ENCODE measurements at places on chromosomes 2 and 18. TPM values are rescaled to one million over a fixed set of nuclear protein-coding genes. Genes with fewer than 3 reads are reported as not detected.

The TUBA4A gene
- 7.7 TPM for total RNA-seq

The TUBB8B gene
- total RNA-seq = not detected

The COL6A3 gene
- 1,525 TPM for total RNA-seq

The MFSD2B gene
- 0.17 TPM for total RNA-seq

The POTEI gene
- not detected for total RNA-seq

The SERPINB7 gene
- total RNA-seq = 3.0 TPM

The GPR35 gene
- total RNA-seq = 1.2 TPM

DNA sequence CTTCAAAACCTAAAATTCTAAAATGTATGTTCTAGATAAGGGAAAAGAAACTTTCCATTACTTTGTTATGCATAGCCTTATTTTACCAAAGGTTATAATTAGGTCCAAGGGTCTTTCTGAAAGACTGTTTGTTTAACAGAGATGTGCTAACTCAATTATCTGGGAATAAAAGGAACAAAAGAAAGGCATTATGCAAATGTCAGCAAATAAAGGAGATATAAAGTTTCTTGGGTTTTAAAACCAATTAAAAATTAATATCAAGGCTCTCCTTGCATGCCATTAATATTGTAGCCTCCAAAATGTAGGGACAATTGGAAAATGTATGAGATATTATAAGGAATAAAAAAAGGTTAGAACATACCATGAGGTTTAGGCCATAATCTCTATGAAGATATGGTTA lies 87.8 kb upstream of the DOCK10 start:
- DNase-seq = no peak

- DNase-seq = no peak
Observed at GRCh38 chr18:56568986-56569385, 69.4 kb downstream of the TXNL1 start.

DNA sequence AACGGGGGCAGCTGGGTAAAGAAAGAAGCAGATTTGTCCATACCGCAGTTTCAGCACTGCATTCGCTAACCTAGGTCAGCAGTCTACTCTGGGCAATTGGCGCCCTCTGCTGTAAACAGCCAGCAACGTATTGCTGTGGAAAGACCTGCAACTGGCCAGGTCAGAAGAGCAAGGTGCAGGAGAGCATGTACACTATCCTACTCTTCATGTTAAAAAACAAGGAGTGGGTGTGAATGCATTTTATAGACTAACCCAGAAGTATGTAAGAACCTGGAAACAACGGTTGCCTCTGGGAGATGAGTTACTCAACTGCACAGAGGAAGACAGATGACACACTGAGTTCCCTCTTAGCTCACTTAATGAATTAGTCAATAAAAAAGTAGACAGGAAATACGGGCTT lies 6.2 kb downstream of the MRPS5 start:
- peak; percentile 54 for DNase-seq

GRCh38 chr2:232984451-232985207 lies 28.4 kb downstream of the NGEF start:
- DNase-seq = no peak

DNA sequence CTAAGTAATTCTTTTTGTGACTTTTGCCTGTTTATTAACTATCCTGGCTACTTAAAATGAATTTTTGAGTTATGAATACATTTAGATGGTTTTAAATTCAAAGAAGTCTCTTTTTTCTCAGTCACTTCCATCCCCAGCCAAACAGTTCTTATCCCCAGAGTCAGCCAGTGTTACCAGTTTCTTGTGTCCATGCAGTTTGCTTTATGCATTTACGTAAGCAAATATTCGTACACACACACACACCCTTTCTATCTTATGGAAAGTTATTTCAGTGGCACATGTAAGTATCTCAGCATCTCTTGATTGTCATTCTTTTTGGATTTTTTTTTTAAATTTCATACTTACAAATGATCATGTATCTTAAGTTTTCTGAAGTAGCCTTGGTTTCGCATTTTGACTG lies 113.2 kb downstream of the NEDD4L start:
- no peak for DNase-seq

DNA sequence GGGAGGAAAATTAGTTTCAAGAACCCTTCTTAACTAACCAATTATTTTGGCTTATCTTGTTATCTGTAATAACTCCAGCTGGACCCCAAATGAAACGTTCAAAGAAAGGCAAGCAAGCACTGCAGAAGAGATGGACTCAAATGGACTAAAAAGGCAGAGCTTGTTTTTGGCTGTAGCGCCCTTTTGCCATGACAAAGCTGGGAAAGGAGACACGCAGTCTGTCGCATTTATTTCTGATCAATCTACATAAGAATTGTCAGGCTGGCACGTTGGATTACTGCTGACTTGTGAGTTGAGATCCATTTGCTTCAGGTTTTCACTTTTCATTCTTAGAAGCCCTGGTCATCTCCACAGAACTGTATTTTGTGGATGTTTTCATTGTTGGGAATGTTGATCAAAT lies 402.9 kb downstream of the TMEM182 start:
- DNase-seq = no peak

GRCh38 chr18:48597671-48598070 lies 58.8 kb downstream of the CTIF start:
- DNase-seq = no peak

DNA sequence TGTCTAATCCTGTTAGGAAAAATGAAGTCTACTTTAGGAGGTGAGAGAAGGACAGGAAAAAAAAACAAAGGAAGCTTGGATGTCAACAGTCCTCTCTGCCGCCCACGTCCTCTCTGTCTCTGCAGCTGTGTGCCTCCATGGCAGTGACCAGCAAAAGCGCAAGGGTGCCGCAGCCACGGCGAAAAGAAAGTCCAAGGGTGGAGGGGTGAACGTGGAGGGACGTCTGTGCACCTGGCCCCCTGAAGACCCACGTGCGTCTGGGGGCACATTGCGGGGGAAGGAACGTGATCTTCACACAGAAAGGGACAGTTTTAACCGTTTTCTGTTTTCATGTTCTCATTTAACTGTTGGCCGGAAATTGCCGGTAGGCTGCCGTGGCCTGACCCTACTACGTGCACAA lies 152.7 kb downstream of the MBP start:
- DNase-seq = no peak

DNA sequence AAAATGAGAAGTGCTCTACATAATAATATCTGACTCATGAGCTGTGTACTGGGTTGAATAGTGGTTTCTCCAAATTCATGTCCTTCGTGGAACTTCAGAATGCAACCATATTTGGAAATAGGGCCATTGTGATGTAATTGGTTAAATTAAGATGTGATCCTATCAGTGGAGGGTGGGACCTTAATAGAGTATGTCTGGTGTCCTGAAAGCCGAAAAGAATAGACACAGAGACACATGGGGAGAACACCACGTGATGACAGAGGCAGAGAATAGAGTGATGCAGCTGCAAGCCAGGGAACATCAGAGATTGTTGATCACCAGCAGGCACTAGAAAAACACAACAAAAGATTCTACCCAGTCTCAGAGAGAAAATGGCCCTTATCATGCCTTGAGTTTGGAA lies 310.1 kb downstream of the EXOC6B start:
- no peak for DNase-seq

DNA sequence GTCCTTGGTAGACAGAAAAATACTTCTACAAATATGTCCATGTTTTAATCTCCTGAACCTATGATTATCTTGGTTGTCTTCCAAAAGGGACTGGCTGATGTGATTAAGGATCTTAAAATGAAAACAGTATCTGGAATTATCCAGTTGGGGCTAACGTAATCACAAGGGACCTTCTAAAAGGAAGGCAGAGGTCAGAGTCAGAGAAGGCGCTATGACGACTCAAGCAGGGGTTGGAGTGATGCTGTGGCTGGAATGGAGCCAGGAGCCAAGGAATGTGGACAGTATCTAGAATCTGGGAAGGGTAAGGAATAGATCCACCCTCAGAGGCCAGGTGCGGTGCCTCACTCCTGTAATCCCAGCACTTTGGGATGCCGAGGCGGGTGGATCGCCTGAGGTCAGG lies 4.2 kb upstream of the USP14 start:
- no peak for DNase-seq

GRCh38 chr18:32760391-32760790 lies 12.4 kb downstream of the KLHL14 start:
- no peak for DNase-seq

DNA sequence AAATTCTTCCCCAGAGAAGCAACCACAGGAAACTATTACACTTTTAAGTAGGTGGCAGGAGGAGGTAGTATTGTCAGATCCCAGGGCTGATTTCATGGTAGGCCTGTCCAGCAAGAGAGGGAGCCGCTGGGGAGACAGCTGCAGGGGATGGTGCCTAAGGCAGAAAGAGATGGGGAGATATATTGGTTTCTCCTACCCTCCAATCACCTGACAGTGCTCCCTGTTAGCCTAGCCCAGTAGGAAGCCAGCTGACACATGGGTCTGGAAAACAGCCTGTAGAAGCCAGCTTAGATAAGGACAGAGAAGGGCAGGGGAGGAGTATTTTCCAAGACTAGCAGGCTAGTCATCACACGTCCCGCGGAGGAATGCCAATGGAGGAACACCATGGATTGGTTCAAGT lies 8.2 kb upstream of the SPOPL start:
- DNase-seq = peak; percentile 13

DNA sequence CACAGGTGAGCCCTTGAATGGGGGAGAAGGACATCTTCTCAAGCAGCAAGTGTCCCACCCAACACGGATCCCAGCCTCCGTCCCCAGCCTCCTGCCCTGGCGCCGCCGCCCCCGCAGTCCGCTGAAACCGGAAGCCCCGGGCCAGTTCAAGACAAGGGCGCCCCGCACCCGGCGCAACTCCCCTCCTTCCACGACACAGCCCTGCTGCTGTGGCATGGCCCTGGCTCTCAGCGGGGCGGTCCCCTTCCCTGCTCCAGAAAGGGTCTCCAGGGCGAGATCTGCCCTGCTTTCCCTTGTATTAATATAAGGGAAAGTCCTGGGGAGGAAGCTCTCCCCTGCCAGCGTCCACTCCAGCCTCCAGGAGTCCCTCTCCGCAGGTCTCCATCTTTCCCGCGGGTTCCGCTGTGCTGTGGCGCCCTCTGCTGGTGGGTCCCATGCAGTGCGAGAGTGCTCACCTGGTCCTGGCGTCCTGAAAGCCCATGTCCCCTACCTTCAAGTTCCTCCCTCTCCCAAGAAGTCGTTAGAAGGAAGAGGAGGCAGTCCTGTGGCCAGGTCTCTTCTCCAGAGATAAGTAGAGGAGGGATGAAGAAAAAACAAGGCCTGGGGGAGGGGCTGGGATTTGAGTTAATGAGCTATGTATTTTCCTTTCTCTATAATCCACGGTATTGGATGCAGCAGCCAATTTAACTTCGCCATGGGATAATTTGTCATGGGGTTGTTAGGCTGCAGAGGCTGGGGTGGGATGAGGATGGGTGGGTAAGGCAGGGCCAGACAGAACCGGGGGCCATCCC lies 176.0 kb downstream of the SMAD2 start:
- DNase-seq = no peak

- DNase-seq = no peak
Observed at GRCh38 chr2:130744287-130745117, 10.8 kb upstream of the AMER3 start.

GRCh38 chr2:170408461-170409163 lies 230.7 kb downstream of the MYO3B start:
- DNase-seq = no peak

GRCh38 chr2:204156456-204156855 lies 219.9 kb downstream of the ICOS start:
- DNase-seq = no peak

DNA sequence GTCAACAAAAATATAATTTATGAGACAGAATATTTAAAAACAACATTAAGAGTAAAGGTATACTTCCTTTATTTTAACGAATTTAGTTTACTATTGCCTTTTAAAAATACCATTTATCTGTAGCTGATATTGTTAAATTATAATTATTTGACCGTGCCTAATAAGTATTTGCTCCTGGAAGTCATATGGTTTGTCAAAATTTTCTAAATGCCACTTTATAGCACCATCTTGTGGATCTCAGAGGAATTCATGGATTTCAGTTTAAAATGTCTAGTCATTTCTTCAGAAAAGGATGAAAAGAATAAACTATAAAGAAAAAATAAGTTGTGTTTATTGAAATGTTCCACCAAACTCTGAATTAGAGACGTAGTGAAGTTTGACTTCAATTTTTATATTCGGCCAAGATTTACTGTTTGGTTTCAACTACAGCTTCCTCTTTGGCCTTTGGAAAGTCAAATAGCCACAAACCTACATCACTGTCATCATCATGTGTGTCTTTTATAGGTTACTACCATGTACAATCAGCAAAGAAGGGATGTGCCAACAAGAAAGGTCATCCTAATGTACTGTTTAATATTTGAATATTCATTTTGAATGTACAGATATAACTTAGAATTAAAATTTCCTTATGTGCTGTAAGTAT lies 10.3 kb upstream of the FTCDNL1 start:
- peak; percentile 16 for DNase-seq

- DNase-seq = no peak
Observed at GRCh38 chr2:20647211-20647610, 3.7 kb downstream of the HS1BP3 start.

DNA sequence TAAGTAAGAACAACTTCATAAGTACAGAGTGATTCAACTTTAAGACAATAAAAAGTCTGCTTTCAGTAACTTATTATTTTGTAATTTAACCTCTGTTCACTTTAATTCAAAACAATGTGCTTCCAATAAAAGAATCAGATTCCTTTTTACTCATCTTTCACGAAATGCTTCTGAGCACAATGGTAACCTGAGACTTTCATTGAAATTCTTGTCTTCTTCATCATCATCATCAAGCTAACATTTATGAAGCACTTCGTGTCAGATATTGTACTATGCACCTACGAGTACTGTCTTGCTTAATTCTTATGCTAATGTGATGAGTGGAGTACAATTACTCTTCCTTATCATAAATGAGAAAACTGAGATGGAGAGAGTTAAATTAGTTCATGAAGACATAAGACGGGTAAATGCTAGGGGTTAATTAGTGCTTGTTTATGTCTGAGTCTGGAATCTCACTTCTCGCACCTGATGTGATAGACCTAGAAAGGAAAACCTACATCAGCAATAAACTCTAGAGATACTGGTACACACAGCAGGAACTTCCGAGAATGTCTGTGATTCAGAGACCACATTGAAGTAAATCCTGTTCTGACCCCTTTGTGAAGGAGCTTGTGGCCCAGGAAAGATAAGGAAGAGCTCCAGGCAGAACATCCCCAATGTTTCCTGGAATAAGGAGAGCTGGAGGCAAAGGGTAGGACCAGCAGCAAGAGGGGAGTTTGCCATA lies 227.6 kb upstream of the ETAA1 start:
- DNase-seq = peak; percentile 48

DNA sequence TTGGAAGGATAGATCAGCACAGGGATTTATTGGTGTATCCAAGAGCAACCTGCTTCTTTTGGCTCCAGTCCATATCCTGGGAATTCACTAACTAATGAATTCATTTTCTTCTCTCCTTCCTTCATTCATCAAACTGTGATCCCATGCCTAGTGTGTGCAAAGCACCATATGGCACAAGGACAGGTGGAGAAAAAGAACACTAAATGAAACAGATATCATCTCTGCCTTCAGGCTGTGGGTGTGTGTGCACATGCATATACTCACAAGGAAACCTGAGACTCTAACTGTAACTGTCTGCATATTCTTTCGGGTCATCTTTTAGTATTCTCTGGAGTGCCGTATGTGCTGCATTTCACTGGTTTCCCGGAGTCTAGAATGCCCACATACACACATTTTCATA lies 20.2 kb downstream of the TNP1 start:
- no peak for DNase-seq

Measured in fibroblast of lung (primary cell).